ENCODE measurements at places on chromosomes 4 and X.
A peak's percentile ranks its signal among the peaks of the same experiment; 100 is the strongest.

DNA sequence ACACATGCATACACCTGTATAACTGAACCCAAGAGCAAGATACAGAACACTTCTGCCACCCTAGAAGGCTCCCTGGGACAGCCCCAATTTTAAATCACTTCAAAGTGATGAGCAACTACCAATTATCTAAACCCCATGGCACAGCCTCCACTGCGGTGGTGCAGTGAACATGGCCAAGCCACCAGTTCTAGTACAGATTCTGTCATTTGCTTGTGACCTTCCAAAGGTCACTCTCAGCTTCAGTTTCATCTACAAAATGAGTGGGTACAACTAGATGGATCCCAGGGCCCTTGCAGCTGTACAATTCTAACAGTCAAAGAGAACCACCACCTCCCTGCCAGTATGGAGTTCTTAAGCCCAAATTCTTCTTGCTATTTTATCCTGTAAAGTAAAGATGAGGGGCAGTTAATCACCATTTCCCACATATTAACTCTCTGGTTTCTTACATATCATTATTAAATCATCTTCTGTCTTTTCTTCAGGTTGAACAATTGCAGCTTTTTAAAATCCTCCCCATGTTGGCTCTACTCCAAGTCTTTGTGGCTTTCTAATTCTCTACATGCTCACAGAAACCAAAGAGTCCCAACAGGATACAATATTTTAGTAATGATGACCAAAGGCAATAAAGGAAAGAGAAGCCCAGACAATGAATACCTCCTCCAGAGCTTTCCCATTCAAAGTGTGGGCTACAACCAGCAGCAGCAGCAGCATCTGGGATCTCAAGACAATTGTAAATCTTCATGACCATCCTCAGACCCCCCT is 39.0 kb upstream of the GPM6B start:
- DNase-seq = no peak

DNA sequence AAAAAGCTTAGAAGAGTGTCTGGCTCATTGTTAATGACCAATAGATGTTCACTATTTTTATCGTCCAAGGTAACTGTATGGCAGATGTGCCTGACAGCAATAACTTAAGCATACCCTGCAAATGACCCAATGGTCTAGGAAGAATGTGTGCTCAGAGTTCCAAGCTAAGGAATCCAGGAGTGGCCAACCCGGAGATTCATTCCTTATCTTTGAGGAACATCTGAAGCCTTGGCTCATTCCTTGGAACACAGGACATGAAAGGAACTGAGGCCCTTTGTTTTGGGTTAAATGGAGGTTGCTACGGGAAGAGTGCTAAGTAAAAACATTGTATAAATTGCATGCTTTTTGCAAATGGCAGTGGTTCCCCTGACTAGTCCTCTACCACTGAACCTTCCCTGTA is 38.9 kb upstream of the EFNB1 start:
- DNase-seq = no peak

GRCh38 chr4:42282081-42282901 is 115.0 kb upstream of the SHISA3 start:
- peak; percentile 10 for DNase-seq

- no peak for DNase-seq
Observed at GRCh38 chr4:146592019-146592418, 46.7 kb upstream of the POU4F2 start.

GRCh38 chr4:165782623-165783022 is 90.4 kb upstream of the TLL1 start:
- no peak for DNase-seq
